ENCODE measurements at places on chromosomes 2 and 18.

- no peak for DNase-seq
Measured at GRCh38 chr2:203949228-203949627, 12.7 kb downstream of the ICOS start.

DNA sequence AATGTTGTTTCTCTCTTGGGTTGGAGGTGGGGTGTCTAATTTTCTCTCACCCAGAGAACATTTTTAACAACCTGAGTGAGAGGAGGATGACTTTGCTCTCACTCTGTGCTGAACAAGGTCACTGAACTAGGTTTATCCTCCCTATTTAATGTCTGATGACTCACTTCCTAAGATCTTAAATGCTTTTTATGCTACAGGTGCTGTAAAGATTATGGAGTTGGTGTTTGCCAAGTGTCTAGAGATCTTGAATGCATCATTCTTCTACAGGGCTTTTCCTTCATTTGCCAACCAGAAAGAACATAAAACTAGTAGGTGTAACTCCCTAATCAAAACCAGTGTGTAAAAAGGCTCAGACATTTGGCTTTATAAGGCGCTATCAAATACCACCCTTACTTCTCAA is 350.5 kb upstream of the ETAA1 start:
- DNase-seq: no peak

- DNase-seq: no peak
Measured at GRCh38 chr2:173205375-173205774, 129.7 kb downstream of the MAP3K20 start.

DNA sequence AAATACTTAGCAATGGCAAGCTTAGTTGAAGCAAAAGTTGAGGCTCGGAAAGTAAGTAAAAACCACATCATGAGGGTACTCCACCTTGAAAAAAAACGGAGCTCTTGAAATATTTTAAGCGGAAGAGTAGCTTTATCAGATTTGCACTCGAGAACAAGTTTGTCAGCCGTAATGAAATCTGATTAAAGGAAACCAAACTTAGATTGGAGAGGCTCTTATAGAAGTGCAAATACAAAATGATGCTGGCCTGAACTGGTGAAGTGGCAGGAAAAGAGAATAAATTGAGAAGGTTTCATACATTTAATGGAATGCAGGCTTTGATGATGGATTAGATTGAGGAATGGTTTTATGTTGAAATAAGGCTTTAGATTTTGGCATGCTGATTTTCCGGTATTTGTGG is 484.2 kb downstream of the PID1 start:
- no peak for DNase-seq

DNA sequence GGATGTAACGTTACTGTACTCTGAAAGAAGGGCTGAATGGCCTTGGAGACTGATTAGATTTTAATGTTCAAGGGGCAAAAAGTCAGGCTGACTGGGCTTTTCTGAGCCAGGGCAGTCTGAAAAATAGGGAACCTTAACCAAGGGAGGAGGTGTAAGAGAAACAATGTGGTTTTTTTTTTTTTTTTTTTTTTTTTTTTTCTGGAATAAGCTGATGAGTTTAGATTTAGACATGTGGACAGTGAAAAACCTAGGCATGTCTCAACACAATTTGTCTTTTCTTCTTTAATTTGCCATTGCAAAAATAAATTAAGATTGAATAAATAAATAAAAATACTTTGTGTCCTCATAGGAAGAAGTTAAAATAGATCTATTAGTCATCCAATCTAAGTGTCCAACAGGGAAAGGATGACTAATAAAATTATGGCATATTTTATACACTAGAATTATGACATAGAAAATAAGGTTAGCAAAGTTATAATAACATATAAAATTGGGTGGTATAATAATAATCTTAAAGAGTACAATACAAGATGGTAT is 237.6 kb upstream of the TRIB2 start:
- no peak for DNase-seq

- no peak for DNase-seq
Measured at GRCh38 chr18:12928641-12929040, 19.2 kb upstream of the SEH1L start.

GRCh38 chr2:67489396-67489795 is 92.3 kb downstream of the ETAA1 start:
- DNase-seq: peak; percentile 8

DNA sequence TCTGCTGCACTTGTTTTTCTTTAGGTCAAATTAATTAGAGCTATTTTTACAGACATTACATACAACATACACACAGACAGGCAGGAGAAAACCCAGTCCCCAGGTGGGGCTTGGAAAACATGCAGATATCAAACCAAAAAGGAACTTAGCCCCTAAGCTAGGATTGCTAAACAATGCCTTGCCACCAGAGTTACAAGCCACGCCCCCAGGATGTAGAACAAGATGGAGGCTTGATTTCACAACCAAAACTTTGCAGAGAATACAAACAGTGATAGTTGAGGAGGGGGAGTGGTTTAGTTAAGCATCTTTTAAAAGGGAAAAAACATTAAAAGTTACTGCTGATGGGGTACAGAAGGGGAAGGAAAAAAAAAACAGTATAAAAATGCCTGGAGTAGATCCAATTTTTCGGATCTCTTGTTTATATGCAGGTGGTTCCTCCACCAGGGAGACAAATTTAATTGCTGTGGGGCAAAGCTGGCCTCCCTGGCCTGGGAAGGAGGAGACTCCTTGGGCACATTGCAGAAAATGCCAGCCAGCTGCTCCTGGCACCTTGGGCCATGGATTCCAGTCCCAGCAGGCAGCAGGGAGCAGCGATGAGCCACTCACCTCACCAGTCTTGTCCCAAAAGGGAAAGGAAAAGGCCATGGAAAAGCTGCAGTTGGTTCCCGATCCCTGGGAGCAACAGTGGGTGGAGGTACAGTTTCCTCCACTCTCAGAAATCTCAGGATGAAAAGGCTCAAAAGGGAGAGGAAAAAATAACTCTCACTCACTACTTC is 348.4 kb upstream of the REG3G start:
- peak; percentile 40 for DNase-seq

GRCh38 chr18:8341481-8342230 is 267.6 kb upstream of the RAB12 start:
- DNase-seq: peak; percentile 20

GRCh38 chr2:129673234-129673633 is 306.2 kb upstream of the RAB6C start:
- DNase-seq: no peak

- no peak for DNase-seq
Measured at GRCh38 chr2:141062443-141062842, 1068.4 kb downstream of the LRP1B start.

DNA sequence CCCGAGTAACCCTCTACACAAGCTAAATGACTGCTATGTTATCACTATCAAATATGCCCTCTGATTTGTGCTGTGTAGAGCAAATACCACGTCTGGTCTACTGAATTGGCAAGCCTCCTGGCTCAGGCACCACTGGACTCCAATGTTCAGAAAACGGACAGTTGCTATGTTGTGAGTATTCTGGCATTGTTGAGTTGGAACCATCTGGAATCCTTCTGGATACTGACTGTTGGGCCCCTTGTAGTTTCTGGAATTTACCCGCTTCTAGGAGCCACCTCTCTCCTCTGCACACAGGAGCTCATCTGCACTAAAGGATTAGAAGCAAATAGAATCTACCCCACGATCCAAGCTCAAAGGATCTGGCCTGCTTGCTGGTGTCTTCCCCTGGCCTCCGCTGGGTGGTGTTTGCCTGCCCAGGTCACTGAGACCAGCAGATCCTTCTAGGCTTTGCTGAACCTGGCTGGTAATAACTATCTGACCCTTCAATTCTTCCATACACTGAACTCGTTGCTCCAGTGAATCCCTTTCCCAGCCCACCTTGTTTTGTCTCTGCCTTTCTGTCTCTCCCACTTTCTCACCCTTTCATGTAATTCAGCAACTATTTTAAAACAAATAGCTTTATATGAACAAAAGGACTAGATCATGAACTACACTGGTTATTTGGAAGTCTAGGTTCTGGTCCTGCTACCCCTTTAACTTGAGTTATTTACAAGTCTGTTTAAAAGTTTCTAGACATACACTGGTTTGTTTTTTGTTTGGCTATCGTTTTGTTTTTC is 2.1 kb upstream of the HAAO start:
- peak; percentile 80 for DNase-seq

- DNase-seq: no peak
Measured at GRCh38 chr2:187698374-187699110, 144.3 kb upstream of the TFPI start.

GRCh38 chr18:21439431-21439846 is 161.1 kb downstream of the ESCO1 start:
- no peak for DNase-seq

DNA sequence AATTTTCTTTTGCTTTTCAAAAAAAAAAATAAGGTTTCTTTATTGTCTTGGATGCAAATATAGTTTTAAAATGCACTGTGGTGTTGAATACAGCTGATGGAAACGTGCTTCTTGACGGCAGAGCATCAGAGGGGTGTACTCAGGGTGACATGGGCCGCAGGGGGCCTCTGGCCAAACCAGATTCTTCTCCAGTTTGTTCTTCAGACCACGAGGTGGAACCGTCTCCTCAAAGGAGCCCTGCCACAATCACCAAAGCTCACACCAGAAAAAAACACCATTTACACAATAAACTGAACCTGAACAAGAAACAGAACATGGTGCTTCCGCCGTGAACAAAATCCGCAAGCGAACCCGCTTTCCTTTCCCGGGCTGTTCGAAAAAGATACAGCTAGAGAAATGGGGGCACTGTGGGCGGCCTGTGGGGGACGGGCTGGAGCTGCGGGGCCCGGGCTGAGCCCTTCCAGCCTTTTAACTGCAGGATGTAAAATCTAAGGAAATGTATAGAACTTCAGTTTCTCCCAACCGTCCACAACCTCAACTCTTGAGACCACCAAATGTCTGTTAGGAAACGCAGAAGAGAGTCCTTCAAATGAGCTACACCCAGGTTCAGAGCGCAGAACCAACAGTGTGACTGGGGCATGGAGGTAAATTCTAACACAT is 34.5 kb downstream of the PSMG2 start:
- no peak for DNase-seq

GRCh38 chr2:157627594-157628476 is 829 bp downstream of the ACVR1C start:
- peak; percentile 49 for DNase-seq

GRCh38 chr2:239146011-239146641 is 254.7 kb downstream of the HDAC4 start:
- no peak for DNase-seq
